Epithelial cell of proximal tubule (primary cell): ENCODE measurements at places on chromosomes 12 and 14. TPM values are rescaled to one million over a fixed set of nuclear protein-coding genes. Genes with fewer than 3 reads are reported as not detected.

The VPS37B gene
- total RNA-seq, result 58.9 and 73.4 TPM in 2 replicates

The MYRFL gene
- 0.07 TPM in 1 of 2 replicates, not detected in the other for total RNA-seq

The SDSL gene
- total RNA-seq, result 6.3 and 11.8 TPM in 2 replicates

The SERPINA12 gene
- total RNA-seq, result not detected in 2 replicates

The DICER1 gene
- 27.4 and 27.9 TPM in 2 replicates for total RNA-seq

The NOC4L gene
- 42.2 and 45.0 TPM in 2 replicates for total RNA-seq

The GNS gene
- total RNA-seq, result 47.7 and 63.9 TPM in 2 replicates

The SLC6A15 gene
- total RNA-seq, result 1.4 and 2.3 TPM in 2 replicates

The CMA1 gene
- total RNA-seq, result not detected in 2 replicates
